Fibroblast of skin of abdomen (primary cell): ENCODE measurements at places on chromosomes 4 and X.

- no peak for DNase-seq
These were observed 22.8 kb upstream of the ARHGAP24 start for GRCh38 chr4:85452058-85452731.

- no peak for DNase-seq
These were observed 147.5 kb upstream of the FUNDC1 start for GRCh38 chrX:44690129-44690528.

- no peak for DNase-seq
These were observed 28.7 kb upstream of the FAT1 start for GRCh38 chr4:186752325-186752724.

GRCh38 chrX:47772764-47773163, 63.9 kb upstream of the ZNF81 start:
- DNase-seq = no peak

GRCh38 chrX:70030301-70030767, 19.4 kb downstream of the AWAT2 start:
- DNase-seq = peak; percentile 38

GRCh38 chr4:24816797-24817196, 21.4 kb downstream of the SOD3 start:
- DNase-seq = no peak

DNA sequence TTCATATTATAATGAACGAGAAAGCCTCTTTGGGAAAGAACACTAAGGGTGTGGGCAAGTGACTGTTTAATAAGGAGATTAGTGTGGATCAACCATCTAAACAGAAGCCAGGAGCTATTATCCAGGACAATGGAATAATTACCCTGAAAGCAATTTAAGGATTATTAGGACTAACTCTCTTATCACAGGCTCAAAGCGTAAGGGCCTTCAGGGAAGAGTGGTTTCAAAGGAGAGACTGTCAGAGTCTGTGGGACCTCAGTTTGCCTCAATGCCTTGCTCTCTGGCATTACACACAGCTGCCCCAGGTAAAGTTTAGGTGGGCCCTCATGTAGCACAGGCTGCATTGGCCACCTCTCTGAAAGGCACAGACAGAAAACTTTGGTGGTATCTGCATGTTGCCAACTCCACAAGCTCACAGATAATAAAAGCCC, 717.2 kb upstream of the ADGRL3 start:
- no peak for DNase-seq

- DNase-seq = no peak
These were observed 2.4 kb downstream of the FAM241A start for GRCh38 chr4:112147697-112148096.

- DNase-seq = no peak
These were observed 3.9 kb downstream of the TREX2 start for GRCh38 chrX:153441981-153442380.

DNA sequence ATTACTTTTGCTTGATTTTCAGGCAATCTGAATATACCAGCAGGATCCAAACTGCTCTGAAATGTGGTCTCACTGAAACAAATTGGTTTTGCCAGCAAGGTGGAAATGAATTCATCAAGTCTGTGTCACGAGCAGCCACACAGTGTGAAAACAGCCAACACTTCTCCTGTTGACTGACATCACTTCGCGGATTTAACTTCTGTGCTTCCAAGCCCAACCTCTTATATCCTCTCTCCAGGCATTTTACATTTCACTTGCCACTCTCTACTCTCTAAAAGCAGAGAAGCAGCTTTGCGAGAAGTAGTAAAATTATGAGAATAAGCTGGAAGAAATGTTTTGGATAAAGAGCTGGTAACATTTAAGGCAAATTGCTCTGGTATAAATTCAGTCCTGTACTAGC, 106.1 kb upstream of the FRG1 start:
- no peak for DNase-seq

DNA sequence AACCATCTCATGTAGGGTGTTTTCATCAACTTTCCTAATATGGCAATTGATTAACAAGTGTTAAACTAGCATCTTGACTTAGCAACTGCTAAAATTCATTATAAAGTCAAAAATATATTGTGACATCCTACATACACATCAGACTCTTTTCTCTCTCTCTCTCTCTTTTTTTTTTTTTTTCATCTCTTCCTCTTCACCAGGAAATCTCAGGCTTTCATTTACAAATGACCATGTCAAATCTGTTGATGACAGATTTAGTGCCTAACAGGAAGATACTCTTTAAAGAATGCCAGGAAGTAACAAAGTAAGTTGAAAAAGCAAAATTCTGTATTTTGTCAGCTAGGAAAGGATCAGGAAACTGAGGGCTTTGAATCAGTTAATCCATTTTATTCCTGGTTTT, 365.5 kb downstream of the PCDH7 start:
- no peak for DNase-seq

GRCh38 chr4:98939438-98939837, 10.5 kb upstream of the EIF4E start:
- no peak for DNase-seq

GRCh38 chr4:165403637-165404036, 24.8 kb downstream of the CPE start:
- DNase-seq = no peak

DNA sequence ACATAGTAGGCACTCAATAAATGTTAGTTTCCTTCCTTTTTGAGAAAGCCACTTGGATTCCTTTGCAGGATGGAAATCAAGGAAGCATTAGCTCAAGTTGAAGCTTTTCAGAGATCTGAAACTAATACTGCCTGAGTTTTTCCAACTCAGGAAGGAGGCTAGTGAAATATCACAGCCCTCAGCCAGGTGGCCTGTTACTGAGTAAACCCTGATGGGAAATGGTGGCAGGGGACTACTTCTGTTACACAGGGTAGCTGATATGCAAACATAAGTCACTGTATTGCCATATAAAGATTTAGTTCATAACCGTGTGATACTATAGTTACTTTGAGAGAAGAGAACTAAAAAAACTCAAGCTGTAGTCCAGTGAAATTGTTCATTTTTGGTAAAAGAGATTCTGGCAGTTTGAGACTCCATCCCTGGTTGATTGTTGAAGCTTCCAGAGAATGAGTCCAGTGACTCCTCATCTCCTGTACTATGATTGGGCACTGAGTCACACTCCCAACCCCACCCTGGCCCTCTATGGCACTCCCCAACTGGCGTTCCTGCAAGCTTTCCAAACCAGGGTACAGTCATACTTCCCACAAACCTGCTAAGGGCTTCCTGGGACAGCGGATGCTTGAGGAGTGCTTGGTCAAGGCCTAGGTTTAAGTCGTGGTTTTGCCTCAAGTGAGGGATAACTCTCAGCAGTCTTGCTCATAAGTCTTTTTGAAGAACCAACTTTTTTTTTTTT, 81.8 kb downstream of the MID1IP1 start:
- peak; percentile 88 for DNase-seq

GRCh38 chr4:176882206-176882605, 89.5 kb upstream of the VEGFC start:
- DNase-seq = peak; percentile 51

DNA sequence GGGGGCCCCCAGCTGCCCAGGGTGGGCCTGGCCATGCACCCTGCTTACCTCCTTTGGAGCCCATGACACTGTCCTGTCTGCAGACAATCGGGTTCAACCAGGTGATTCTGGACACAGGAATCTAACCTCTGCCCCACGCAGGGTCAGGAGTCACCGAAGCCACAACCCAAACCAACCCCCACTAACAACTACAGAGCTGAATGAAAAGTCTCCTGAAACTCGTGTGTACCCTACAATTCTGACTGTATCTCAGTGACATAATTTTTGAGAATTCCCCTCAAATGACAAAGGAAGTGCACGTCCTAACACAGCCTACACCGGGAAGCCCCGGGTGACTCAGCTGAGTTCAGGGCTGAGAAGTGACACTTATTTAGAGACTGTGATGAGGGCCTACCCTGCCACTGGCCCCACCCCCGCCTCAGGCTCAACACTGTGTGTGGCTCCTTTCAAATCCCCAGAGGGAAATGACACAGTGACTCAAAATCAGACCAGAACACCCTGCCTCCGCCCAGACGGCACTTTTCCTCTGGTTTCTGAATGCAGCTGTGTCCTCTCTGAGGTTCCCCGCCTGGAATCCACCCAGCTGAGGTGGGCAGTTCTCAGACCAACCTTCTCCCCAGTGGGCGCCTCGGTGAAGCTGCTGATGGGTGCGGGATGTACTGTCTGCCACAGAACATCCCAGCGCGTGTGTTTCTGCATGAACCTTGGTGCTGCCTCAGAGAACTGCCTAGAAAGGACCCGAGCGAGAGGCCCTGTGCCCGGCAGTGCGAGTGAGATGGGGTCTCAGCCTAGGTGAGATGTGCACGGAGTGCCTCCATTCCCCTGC, 9.9 kb downstream of the TNIP2 start:
- DNase-seq = peak; percentile 31

DNA sequence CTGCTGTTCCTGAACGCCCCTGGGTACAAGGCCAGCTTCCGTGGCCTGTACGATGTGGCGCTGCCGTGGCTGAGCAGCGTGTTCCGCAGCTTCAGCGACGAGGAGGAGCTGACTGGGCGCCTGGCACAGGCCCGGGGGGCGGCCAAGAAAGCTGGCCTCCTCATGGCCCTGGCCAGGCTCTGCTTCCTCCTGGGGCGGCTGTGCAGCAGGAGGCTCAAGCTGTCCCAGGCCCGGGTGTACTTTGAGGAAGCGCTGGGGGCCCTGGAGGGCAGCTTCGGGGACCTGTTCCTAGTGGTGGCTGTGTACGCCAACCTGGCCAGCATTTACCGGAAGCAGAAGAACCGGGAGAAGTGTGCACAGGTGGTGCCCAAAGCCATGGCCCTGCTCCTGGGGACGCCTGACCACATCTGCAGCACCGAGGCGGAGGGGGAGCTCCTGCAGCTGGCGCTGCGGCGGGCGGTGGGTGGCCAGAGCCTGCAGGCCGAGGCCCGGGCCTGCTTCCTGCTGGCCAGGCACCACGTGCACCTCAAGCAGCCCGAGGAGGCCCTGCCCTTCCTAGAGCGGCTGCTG, 28.2 kb downstream of the SH3TC1 start:
- no peak for DNase-seq

DNA sequence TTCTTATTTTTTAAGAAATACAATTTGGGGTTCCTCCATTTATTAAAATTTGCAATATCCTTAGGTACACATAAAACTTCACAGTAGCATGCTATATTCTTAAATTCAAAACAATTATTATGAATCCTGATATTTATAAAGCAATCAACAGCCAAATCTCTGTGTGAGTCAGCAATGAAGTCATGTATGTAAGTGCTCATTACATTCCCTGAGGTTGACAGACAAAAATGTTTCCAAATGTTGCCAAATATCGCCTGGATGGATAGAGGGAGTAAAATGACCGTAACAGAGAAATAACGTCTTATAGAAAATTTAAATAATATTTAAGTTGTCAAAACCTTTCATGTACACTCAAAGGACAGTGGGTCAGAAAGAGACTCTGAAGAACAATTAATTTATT, 220.0 kb downstream of the PCDH18 start:
- peak; percentile 67 for DNase-seq

GRCh38 chr4:1002131-1002630, 9.0 kb upstream of the SLC26A1 start:
- no peak for DNase-seq

DNA sequence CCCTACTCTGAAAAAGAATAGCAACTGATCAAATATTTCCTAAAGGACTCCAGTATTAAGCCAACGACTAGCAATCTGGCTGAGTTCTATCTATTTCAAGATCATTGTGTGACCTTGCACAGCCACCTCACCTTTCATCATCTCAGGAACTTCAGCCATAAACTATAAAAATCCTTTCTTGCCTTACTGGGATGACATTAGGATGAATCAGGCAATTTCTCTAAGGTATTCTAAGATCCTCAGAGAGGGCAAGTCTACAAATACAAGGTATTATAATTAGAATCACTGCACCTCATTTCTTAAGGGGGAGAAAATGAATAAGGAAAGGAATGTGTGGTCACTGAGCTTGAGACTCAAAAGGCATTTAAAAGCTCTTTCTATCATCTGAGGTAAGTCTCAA, 152.6 kb downstream of the GRIA3 start:
- peak; percentile 17 for DNase-seq

- DNase-seq = no peak
These were observed 189.8 kb upstream of the AFF2 start for GRCh38 chrX:148310426-148311165.

DNA sequence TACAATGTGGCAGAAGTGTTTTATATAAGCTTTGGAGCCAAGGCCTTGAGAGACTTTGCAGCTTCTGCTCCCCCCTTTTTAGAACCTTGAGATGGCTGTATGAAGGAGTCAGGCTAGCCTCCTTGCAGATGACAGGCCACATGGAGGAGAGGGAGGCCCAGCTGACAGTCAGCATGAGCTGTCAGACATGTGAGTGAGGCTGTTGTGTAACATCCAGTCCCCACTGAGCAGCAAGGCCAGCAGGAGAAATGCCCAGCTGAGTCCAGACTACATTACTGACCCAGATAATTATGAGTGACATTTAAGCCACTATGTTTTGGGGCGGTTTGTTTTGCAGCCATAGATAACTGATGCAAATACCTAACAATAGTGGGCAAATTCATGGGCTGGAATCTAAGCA, 515.3 kb upstream of the ARX start:
- DNase-seq = no peak

- peak; percentile 20 for DNase-seq
These were observed 70.7 kb upstream of the PPP3CA start for GRCh38 chr4:101418055-101418454.

GRCh38 chrX:32408389-32408788, 803.0 kb downstream of the DMD start:
- no peak for DNase-seq

- no peak for DNase-seq
These were observed 15.7 kb downstream of the ZXDB start for GRCh38 chrX:57607295-57608187.

- DNase-seq = no peak
These were observed 25.5 kb downstream of the PRMT9 start for GRCh38 chr4:147658501-147658900.

DNA sequence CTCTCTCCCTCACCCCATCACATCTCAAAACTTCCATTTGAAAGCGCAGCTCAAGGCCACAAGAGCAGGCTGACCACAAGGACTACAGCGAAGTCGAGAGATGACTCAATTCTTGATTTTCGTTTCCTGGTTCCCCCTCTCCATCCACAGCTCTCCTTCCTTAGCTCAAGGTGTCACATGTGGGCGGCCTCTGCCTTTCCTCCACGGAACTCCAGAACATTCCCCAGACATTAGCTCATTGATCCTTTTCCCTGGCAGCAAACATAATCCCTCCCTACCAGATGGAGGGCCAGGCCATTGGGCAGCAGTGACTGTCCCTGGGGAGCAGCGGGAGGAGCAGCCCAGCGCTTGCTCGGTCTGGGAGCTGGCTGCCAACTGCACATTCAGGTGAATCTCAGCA, 56.3 kb downstream of the CCDC149 start:
- DNase-seq = peak; percentile 63

DNA sequence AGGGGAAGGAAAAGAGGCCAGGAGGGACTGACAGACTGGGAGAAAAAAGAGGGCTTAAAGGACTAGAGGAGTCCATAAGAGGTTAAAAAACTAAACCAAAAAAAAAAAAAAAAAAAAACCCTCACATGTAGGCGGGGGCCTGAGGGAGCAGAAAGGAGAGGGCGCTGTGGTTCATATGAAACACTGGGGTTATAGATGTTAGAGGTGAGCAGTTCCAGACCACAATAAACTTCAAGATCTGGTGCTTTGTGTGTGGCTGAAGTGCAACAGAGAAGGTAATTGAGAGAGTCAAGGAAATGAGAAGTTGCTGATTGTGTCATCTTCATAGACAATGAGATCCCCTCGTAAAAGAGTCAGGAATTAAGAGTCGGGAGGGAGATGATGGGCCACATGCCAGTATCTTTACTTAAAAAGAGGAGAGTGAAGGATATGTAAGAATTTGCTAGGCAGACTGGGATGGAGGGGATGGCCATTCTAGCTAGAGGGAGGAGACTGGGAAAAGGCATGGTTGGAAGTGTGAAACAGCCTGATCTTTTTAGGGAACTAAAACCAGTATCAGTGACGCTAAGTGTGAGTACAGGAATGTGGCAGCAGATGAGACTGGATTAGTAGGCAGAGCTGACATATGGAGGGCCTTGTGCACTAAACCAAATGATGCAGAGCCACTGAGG, 18.4 kb upstream of the OGT start:
- DNase-seq = no peak
